Stimulated activated CD8-positive, alpha-beta memory T cell treated with anti-CD3 and anti-CD28 coated beads, Interleukin-7, amount 100 ng/mL, for 1 hour (primary cell): ENCODE measurements at places on chromosomes 2 and 18.

GRCh38 chr2:41935825-41936224 lies 112.0 kb upstream of the PKDCC start:
- DNase-seq = no peak

GRCh38 chr2:107412209-107412904 lies 414.3 kb upstream of the RGPD4 start:
- no peak for DNase-seq

DNA sequence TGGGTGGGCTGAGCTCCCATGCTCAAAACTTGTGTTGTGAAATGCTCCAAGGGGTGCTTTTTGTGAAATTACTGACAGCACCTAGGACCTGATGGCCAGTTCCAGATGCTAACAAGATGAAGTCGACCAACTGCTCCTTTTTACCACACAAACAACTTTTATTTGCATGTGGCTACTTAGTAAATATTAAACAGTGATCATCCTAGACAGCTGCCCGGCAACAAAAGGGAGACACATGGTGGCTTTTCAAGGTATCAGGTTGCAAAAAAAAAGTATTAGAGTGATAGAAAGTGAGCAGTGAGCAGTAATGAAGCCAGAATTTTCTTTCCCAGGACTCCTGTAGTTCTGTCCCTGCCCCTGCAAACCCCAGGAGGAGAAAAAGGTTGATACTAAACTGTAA lies 118.5 kb downstream of the RPIA start:
- no peak for DNase-seq

DNA sequence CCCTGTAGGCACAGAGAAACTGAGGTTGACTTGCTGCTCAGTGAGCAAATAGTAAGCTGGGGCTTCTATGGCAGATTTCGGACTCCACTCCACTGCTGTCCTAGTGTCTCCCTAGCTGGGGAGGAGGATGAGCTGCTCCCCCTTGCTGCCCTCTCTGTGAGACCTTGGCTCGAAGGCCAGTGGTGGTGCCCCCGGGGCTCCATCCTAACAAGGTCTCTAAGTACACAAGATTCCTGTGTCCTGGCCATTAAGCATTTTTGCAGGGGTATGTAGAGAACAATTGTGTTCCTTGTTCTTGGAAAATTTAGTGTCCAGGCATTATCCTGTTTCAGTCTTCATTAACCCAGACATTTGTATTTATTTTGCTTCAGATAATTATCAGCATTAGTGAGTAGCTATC lies 21.3 kb upstream of the BCL2L11 start:
- no peak for DNase-seq

DNA sequence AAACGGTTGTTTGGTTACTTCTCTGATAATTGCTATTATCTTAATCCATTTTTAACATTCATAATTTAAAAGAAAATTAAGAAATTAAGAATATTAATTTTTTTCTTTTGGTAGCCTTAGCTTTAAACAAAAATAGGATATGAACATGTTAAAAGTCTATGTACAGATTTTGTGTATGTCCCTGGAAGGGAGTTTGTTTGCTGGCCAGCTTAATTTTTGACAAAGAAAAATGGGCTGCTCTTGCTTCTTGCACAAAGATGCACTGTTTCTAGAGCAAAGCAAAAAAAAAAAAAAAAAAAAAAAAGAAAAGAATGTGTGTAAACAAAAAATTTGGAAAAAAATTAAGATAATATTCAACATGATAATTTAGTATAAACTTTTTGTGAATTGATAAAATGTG lies 1.3 kb downstream of the RFTN2 start:
- no peak for DNase-seq

DNA sequence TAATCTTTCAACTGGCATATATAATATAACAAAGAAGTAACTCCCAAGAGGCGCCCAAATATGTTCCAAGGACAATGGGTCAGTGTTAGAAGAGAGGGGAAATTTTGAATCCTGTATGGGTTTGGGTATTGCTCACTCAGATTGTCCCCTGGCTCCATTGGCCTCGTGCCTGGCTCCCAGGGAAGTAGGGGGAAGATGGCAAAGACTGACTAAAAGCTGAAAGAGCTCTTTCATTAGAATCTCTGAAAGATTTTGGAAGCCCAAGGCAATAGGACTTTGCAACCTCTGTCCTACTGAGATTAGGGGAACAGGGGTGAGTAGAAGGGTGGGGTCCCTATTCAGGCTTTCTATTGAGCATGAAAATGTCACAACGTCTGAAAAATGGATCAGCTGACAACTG lies 1272.8 kb upstream of the ZEB2 start:
- no peak for DNase-seq

GRCh38 chr2:226726546-226726945 lies 73.1 kb downstream of the IRS1 start:
- no peak for DNase-seq
